Mucosa of gallbladder (tissue), 1 donor: ENCODE measurements at places on chromosomes 12 and 14. TPM values are rescaled to one million over a fixed set of nuclear protein-coding genes. Genes with fewer than 3 reads are reported as not detected.

The ACVRL1 gene
- total RNA-seq, result 37.1 TPM

The MYF5 gene
- total RNA-seq, result not detected

The AQP6 gene
- 0.32 TPM for total RNA-seq

The KRT74 gene
- not detected for total RNA-seq

The RFX4 gene
- total RNA-seq, result 0.26 TPM

GRCh38 chr12:100138803-100139098, 3.9 kb downstream of the BLTP3B start:
- no peak for DNase-seq

- no peak for DNase-seq
Observed at GRCh38 chr12:84811291-84811690, 101.3 kb downstream of the SLC6A15 start.

- DNase-seq, result no peak
Observed at GRCh38 chr14:100539003-100539660, 48.1 kb downstream of the BEGAIN start.

DNA sequence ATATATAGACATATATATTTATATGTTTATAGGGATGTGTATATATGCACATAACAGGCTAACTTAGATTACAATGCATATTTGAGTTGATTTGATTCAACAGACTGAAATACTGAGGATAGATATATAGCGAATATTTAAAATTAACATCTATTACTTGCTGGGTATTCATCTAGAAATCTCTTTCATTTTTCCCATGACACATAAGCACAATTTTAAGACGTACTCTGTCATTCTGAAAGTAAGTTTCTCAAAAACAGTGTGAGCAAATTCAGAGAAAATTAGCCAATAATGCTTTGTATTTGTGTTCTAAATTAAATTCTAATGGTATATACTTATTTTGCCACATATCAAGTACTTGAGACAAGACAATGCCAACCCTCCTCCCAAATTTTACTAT, 907.5 kb upstream of the MDGA2 start:
- no peak for DNase-seq

DNA sequence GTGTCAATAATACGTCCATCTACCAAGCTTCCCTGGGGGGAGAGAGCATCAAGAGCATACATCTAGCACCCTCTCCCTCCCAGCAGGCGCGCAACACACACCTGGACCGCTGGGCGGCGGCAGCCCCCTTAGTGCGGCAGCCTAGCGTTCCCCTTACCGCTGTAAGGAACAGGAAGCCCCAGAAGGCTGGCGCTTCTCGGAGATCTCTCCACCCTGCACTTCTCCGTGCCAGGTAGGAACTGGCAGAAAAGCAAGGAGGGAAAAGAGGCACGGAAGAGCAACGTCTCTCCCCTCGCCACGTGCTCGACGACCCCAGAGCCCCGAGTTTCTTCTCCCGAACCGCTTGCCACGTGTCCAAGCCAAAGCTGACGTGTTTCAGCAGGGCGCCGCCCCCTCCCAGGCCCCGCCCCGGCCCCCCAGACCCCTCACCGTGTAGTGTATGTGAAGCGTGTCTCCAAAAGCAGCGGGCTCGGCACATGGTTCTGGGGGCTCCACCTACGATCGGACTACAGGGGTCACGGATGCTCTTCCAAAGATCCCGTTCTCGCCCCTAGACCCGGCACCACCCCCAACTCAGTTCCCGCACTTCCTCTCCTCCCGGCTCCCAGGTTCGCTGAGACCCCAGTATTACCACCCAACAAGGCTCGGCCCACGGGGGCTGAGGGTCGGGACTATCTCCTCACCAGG, 532 bp downstream of the FKBP11 start:
- no peak for DNase-seq

GRCh38 chr14:76599559-76600287, 161.5 kb upstream of the VASH1 start:
- DNase-seq, result no peak

DNA sequence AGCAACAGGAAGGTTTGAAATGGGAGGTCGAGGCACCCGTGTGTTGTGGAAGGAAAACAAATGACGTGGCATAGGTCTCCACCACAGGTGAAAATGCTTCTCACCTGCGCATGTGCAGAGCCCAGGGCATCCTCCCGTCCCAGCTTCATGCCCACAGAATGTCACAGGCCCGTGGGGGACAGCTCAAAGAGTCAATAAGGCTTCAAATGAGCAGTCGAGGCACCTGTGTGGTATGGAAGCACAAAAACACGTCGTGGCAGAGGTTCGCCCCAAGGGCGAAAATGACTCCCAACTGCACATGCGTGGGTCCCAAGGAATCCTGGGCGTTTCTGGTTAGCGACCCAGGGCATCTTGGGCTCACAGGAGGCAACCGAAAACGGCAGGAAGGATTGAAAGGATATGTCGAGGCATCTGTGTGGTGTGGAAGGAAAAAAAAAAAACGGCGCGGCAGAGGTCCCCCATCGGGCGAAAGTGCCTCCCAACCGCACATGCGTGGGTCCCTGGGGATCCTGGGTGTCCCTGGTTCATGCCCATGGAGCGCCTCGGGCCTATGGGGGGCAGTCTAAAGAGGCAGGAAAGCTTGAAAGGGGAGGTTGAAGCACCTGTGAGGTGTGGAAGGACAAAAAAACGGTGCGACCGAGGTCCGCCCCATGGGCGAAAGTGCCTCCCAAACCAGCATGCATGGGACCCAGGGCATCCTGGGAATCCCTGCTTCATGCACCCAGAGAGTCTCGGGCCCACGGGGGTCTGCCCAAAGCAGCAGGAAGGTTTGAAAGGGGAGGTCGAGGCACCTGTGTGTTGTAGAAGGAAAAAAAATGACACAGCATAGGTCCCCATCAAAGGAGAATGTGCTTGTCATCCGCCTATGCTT, 578.5 kb downstream of the ALG10 start:
- DNase-seq, result no peak

DNA sequence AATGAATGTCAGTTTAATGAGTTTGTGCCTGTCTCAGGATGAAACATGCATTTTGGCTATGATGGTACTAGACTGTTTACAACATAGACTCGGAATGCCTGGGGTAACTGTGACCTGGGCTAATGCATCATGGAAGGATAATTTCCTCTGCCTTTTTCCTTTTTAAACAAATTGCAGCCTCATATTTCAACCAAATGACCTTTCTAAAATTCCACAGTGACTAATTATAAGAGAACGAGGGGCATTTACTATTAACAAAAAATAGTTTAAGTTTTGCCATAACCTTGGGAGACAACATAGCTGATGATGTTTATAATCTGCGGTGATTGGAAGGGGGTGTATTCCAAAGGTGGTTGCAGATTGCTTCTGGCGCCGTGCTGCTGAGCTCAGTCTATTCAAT, 1140.5 kb downstream of the GALC start:
- no peak for DNase-seq

DNA sequence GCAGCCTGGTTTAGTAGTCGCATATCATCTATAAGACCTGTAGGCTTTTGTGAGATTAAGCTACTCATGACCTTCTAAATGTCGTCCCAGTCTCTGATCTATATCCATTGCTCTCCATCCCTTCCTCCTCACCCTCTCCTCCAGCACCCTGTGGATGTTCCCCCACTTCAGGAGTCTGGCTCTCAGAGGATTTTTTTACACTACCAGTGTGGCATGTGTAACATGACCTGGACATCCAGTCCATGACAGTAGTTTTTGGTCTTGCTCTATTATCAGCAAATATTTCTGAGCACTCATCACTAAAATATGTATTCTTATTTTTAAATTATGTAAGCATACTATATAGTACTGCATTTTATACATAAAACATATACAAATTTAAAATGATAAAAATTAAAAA, 142.1 kb downstream of the DYRK2 start:
- no peak for DNase-seq
